ENCODE measurements at places on chromosomes 3 and 15.
A peak's percentile ranks its signal among the peaks of the same experiment; 100 is the strongest.

GRCh38 chr3:37551857-37552256 is 309.8 kb upstream of the CTDSPL start:
- no peak for DNase-seq
- H3K4me1 ChIP-seq, result no peaks in the 10 kb centered on the region
- H3K36me3 ChIP-seq, result no peaks in the 10 kb centered on the region
- H3K4me3 ChIP-seq, result no peak overlapping the region
- H3K27me3 ChIP-seq, result no peaks in the 10 kb centered on the region

- no peak overlapping the region for H3K4me3 ChIP-seq
- no peak overlapping the region for H3K27ac ChIP-seq
- H3K36me3 ChIP-seq, result no peaks in the 10 kb centered on the region
- H3K27me3 ChIP-seq, result no peaks in the 10 kb centered on the region
Observed at GRCh38 chr3:146501752-146502151, 32.4 kb upstream of the PLSCR2 start.

DNA sequence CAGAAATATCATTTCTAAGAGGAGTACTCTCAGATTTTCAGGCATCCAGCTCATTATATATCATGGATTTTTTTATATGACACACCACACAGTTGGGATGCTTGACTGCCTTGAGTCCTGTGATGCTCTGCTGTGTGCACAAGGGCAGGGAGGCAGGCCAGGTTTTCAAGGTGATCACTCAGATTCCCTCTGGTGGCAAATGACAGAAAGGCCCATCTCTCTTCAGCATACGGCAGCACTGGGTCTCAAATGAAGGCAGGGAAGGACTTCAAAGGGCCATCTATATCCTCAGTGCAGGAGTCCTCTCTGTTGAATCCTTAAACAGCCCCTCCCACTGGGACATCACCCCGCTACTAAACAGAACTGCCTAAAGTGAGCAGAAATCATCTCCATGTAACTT is 54.8 kb upstream of the MYO5C start:
- DNase-seq, result no peak
- H3K4me3 ChIP-seq, result no peak overlapping the region
- no peaks in the 10 kb centered on the region for H3K4me1 ChIP-seq
- no peaks in the 10 kb centered on the region for H3K36me3 ChIP-seq

GRCh38 chr15:40857601-40858341 is 13.9 kb downstream of the SPINT1 start:
- H3K4me1 ChIP-seq, result peaks cover 36% of the 10 kb centered on the region
- no peak overlapping the region for H3K4me3 ChIP-seq
- peak overlapping the region; percentile 74 for H3K27ac ChIP-seq
- no peaks in the 10 kb centered on the region for H3K27me3 ChIP-seq
- peaks cover 5% of the 10 kb centered on the region for H3K36me3 ChIP-seq

- no peaks in the 10 kb centered on the region for H3K27me3 ChIP-seq
- no peak overlapping the region for H3K27ac ChIP-seq
- no peak for DNase-seq
- H3K36me3 ChIP-seq, result no peaks in the 10 kb centered on the region
Observed at GRCh38 chr3:188559072-188559429, 405.1 kb downstream of the LPP start.

DNA sequence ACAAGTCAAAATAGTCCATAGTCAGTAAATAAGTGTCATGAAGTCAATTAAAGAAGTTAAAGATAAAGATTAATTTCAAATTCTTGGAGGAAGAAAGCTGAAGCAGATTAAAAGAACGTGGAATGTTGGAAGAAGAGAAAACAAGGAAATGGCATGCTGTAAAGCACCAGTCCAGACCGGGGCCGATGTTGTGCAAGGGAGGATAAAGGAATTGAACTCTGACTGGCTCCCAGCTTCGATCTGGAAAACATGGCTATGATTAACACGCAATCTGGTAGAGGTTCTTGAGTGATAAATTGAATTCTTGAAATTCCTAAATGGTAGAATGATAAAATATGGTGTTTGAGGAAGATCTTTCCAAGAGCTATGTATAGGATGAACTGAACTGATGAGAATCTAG is 194.4 kb downstream of the MEIS2 start:
- peak overlapping the region; percentile 59 for H3K27ac ChIP-seq
- DNase-seq, result peak; percentile 24

DNA sequence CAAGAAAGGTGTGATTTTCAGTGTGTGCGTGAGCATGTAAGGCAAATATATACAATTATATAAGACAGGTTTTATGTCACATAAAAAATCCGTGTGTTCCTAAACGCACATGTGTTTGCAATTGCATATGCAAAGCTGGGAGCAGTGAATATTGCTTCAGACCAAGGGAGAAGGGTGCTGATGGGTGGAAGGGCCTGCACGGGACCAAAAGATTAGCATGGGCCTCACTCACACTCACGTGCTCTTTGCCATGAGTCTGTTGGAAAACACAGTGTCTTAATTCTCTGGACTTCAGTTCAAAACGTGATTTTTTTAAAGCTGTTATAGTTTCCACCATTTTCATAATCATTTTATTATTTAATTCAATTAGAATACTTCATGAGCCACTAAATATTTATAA is 7.2 kb upstream of the ARRDC4 start:
- H3K27ac ChIP-seq, result no peak overlapping the region
- no peaks in the 10 kb centered on the region for H3K4me1 ChIP-seq
- no peaks in the 10 kb centered on the region for H3K36me3 ChIP-seq
- no peak for DNase-seq

DNA sequence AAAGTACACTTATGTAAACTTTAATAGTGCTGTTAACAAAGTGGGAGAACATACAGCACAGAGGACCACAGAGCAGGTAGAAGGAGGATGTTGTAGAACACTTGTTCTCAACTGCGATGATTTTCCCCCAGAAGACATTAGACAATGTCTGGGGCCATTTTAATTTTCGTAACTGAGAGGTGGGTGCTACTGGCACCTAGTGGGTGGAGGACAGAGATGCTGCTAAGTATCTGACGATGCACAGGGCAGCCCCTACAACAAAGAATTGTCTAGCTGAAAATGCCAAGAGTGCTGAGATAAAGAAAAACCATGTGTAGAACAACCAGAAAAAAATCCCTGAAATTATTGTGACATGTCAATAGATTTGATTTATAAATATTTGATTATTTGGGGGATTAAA is 5.0 kb upstream of the KBTBD8 start:
- H3K4me1 ChIP-seq, result no peaks in the 10 kb centered on the region
- no peak overlapping the region for H3K4me3 ChIP-seq
- no peak for DNase-seq

DNA sequence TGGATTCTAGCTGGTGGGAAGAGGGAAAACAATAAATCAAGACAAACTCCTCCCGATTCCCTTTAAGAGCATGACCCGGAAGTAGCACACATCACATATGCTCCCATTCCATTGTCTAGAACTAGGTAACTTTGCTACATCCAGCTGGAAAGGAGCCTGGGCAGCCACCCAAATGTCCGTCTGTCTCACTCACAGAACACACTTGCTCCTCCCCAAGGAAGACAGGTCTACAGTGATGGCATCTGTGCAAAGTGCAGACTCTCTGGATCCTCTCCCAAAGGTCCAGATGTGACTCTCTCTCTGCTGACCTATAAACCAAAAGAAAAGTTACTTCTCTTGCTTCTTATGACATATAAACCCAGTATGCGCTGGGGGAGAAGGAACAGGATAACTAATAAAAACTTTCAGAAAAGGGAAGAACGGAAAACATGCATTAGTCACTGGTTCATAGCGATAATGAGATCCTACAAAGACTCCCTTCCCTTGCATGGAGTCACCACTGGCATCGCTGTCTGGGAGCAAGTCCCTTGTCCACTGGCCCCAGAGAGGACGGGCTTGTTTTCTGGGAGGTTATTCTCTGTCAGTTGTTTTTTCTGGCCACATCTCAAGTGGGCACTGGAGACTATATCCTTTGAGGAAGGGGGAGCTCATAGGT is 29.8 kb upstream of the EPHB3 start:
- no peak overlapping the region for H3K27ac ChIP-seq
- no peaks in the 10 kb centered on the region for H3K36me3 ChIP-seq
- no peaks in the 10 kb centered on the region for H3K4me1 ChIP-seq
- H3K27me3 ChIP-seq, result no peaks in the 10 kb centered on the region
- no peak overlapping the region for H3K4me3 ChIP-seq

GRCh38 chr3:140770977-140771667 is 93.3 kb downstream of the TRIM42 start:
- H3K4me1 ChIP-seq, result no peaks in the 10 kb centered on the region
- no peaks in the 10 kb centered on the region for H3K36me3 ChIP-seq
- H3K4me3 ChIP-seq, result no peak overlapping the region
- no peaks in the 10 kb centered on the region for H3K27me3 ChIP-seq

DNA sequence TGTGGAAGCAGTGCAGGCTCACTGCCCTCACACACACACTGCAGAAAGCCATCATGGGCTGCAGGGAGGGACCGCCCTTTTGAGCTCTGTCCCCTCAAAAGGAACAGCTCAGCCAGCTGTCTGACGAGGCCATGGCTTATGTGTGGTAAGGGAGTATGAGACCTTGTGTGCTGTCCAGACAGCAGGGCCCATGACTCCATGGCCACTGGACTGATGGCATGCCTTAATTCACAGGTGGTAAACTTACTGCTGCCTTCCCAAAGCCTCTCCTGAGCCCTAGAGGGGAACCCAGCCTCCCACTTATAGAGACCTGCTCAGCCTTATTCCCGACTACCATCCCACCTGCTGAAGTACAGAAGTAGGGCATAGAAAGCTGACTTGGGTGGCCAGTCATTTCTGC is 5.6 kb downstream of the FAM240A start:
- peaks cover 6% of the 10 kb centered on the region for H3K4me1 ChIP-seq
- DNase-seq, result no peak
- no peak overlapping the region for H3K4me3 ChIP-seq
- no peaks in the 10 kb centered on the region for H3K36me3 ChIP-seq
- no peak overlapping the region for H3K27ac ChIP-seq
- no peaks in the 10 kb centered on the region for H3K27me3 ChIP-seq

GRCh38 chr15:69852482-69852881 is 245.2 kb downstream of the TLE3 start:
- no peaks in the 10 kb centered on the region for H3K4me1 ChIP-seq
- H3K27ac ChIP-seq, result no peak overlapping the region
- H3K4me3 ChIP-seq, result no peak overlapping the region

DNA sequence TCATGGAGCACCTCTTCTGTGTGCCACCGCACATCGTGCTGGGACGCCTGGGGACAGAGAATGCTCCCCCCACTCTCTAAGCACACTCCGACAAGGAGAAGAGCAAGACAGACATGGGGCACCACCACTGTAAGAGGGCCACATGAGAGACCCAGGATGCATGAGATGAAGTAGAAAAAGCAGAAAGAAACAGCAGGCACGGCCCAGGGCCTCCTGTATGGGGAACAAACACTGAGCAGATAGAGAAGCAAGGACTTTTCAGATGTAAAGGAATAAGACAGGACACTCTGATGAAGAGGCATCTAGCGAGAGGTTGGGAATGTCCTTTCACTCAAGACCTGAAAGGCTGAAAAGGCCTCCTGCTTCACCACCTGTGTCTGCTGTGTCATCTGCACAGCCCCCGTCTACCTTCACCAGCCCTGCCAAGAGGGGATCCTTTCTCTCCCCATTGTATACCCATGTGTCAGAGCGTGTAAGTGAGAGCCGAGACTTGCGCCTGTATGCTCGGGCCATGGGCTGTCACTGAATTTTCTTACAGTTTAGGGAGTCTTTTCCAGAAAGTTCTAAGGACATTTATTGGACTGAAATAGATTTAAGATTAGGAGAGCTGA is 125.6 kb downstream of the LRRK1 start:
- no peak for DNase-seq
- no peaks in the 10 kb centered on the region for H3K27me3 ChIP-seq
- no peak overlapping the region for H3K27ac ChIP-seq
- no peak overlapping the region for H3K4me3 ChIP-seq

DNA sequence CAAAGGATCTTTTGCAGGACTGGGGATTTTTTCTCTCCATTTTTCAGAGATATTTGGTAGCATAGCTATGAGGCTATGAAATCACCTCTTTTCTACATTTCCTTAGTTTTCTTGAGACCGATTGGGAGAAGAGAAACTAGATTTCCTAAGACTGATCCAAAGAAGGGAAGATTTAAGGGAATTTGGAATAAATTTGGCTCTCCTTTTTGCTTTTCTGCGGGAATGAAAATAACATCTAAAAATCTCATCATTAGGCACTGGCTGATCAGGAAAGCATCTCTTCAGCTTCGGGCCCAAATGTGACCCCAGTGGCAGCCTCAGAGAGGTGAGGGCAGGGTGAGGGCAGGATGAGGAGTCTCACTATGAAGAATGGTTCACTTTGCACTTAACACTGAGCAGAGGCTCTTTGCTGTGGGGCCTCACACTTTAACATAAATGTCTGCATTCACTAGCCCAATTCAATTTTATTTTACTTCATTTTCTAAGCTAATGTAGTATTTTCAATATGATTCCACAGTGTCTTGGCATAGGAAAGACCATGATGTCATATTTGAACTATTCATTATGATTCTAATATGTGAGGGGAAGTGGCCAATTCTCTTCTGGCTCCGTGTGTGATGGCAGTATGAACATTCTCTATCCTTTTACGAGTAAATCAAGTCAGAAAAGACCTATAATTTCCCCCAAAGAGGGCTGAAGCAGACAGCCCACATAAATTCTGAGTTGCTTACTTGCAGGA is 193.2 kb downstream of the MEX3B start:
- H3K27me3 ChIP-seq, result no peaks in the 10 kb centered on the region
- H3K36me3 ChIP-seq, result no peaks in the 10 kb centered on the region
- no peaks in the 10 kb centered on the region for H3K4me1 ChIP-seq
- no peak overlapping the region for H3K27ac ChIP-seq
- H3K4me3 ChIP-seq, result no peak overlapping the region
